Transverse colon (tissue), 4 donors: ENCODE measurements at places on chromosomes 4 and X.

GRCh38 chrX:1807301-1807731, 192.5 kb downstream of the ASMT start:
- DNase-seq = no peak

GRCh38 chr4:112378858-112379257, 81.7 kb downstream of the ALPK1 start:
- no peak for DNase-seq

DNA sequence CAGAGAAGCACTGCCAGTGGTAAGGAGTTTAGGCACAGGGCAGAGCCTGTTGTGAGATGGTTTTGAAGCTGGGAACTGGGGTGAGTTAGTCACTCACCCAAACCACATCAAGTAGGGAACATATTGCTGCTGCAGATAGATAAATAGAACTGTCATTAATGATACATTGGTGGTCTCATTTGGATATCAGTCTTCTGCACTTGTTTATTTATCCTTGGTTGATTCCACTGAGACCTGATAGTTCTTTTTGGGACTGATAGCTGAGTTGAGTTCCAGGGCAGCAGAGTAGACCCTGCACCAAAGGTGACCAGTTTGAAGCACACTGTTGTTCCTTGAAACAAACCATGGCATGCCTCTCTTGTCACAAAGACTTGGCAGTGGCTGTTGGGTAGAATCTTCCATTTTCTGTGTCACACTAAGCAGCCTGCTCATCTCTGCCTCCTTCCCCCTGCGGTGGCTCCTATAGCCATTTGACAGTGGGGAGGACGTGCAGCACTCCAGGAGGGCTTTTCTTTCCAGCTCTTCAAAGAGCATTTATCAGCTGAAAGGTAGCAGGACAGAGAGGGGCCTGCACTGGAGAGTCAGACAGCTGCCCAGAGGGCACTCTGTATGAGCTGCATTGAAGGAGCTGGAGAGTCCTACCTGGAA, 59.7 kb upstream of the TMEM164 start:
- no peak for DNase-seq

DNA sequence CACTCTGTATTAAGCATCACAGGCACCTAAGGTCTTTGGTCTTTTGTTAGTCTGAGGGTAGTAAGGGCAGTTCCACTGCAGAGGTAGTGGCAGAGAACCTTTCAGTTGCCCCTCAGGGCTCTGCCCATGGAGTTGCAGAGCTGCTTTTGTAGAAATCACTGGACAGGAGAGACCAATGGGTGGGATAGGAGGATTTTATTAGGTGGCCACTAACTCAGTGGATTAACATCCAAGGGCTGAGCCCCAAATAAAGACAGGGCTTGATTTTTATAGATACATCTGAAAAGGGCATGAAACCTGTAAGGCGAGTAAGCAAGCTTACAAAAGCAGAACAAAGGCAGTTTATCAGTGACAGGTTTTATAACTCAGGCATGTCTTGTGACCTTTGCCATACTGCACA, 1035.4 kb downstream of the SH3BGRL start:
- no peak for DNase-seq

- DNase-seq = no peak
These were observed 84.3 kb downstream of the TRAM1L1 start for GRCh38 chr4:117001077-117001476.

GRCh38 chr4:6191448-6192130, 8.8 kb downstream of the JAKMIP1 start:
- no peak for DNase-seq

GRCh38 chrX:105263801-105264200, 43.3 kb upstream of the TEX13A start:
- no peak for DNase-seq

- no peak for DNase-seq
These were observed 108.9 kb upstream of the SH3RF1 start for GRCh38 chr4:169379688-169380087.

DNA sequence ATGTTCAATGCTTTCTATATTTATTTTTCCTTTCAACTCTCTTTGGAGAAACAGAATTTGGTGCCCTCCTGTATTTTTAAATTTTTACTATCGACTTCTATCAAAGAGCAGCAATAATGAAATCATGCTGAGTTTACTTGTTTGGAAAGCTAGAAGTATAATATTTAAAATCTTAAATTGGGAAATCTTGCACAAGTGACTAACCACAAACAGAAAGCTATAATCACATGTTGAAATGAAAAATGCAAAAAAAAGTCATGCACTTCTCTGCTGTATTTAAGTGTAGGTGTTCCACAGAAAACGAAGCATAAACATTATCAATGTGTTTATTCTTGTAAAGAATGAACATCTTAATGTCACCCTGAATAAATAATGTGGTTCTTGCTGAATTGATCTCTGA, 306.1 kb downstream of the PCDH18 start:
- DNase-seq = no peak

DNA sequence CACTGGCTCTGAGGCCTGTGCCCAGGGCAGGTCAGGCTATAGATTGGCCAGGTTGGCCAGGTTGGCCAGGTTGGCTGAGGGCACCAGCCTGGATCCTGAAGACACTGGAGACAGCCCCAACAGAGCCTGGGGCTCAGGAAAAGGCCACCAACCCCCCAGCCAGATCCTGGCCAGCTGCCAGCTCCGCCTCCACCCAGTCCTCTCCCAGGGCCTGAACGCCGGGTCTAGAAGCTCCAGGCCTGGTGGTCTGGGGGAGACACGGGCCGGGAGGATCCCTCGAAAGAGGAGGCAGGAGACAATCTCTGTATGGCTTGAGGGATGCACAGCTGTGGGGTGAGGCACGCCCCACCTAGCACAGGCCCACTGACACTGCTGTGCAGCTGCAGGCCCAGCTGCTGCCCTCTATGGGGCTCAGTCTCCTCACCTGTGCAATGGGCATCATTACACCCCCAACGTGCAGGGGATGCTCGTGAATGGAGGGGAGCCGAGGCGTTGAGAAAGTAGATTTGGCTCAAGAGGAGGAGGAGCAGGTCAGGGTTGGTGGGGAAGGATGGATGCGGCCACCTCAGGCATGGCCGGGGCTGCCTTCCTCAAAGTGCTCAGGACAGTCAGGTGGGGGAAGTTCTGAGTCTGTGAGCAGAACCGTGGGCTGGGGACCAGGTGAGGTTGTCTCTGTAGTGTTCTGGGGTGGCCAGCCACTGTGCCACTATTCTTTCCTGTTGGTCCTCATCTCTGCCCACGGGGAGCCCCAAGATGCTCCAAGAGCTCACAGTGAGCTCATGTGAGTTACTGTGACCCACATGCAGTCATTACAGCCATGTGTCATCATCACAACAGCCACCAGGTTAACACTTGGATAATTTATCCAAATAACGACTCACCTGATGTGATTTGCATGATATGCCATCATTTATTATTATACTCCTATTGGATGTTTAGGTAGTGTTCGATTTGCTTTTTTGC, 10.8 kb upstream of the GAGE10 start:
- no peak for DNase-seq

- no peak for DNase-seq
These were observed 27.3 kb upstream of the XAGE2 start for GRCh38 chrX:52341493-52341892.
